ENCODE measurements at places on chromosomes 1 and 21.

DNA sequence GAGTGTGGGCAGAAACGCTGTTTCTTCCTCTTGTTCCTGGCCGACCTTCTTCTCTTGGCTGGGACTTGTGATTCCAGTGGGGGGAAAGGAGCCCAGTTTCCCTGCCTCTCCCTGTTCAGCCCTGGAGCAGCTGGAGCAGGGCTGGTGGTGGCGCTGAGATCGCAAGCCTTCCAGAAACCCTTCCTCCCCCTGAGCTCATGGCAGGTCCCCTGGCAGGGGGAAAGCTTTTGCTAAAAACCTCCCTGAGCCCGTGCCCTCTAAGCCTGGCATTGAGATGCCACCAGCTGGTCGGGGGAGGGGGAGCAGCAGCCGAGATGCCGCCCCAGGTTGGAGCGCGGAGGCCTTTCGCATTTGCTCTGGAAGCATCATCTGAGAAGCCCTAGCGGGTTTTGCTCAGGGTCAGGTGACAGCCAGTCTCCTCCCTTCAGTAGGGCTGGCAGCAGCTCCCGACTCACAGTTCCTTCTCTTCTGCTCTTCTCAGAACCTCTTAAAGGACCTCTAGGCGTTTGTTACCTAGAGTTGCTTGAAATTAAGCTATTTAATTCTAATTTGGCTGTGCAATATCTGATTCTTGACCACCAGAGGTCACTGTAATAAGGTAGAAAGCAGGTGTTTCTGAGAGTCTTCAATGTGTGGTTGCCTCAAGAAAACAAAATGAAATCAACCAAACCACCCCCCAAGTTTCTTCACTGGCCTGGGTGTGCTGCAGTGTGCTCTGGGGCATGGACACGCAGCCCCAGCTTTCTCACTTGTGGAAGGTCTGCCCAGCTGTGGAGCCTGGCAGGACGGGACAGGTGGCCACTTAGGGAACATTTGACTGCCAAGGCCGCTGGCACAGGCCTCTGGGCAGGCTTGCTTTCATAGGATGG is 257.3 kb downstream of the CAMTA1 start:
- peak; percentile 36 for DNase-seq

DNA sequence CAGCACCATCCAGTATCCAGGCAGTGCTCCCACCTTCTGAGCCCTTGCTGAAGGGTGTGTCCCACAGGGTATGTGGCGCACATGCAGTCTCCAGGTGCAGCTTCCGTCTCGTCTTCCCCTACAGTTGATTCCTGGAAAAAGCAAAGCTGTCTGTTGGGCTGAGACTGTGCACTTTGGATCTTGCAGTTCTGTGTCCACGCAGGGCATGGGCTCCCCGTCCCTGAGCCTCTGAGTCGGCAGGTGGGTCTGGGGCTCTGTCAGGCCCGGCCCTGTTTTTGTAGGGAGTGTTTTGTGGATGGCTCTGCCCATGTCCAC is 32.8 kb downstream of the SNAP47 start:
- no peak for DNase-seq

- no peak for DNase-seq
Measured at GRCh38 chr1:232865102-232865931, 60.1 kb downstream of the MAP10 start.

GRCh38 chr1:238264951-238265350 is 374.2 kb upstream of the ZP4 start:
- DNase-seq = no peak

- peak; percentile 86 for DNase-seq
Measured at GRCh38 chr1:7223334-7224080, 438.3 kb downstream of the CAMTA1 start.

GRCh38 chr21:32329776-32330175 is 31.1 kb downstream of the MRAP start:
- no peak for DNase-seq

DNA sequence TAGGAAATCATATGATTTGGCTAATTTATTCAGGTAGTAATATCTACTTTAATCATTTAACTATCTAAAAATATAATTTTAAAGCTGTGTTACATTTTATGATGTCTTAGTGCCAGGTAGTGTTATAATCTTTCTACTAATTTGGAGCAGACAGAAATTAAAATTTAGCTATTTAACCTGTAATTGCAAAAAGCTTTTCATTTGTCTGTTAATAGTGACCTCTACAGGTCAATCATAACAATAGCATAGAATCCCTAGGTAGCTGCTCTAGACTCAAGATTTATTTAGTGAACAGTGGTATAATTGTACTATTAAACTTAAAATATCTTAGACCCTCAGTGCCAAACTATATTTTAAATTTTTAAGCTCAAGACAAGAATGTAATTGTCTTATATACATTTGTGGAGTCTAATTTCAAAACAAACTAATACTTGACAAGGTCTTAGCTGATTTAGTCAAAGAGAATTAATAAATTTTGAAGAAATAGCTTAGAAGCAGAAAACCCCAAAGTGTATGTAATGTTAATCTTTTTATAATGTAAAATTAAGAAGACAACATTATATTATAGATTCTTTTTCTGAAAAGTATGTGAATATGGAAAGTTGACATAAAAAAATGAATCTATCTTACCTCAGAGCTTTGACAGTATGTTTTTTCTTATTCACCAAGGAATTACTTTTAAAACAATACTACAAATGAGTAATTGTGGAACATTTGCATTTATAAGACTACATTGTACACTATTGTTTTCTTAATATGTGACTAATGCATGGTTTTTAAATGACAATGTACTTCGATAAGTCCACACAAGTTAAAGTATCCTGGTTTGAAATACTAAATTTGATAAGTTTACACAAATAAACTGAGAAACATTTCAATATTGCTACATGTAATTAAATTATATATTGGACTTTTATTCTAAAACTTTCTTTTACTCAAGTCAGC is 64.1 kb upstream of the RNPC3 start:
- DNase-seq = peak; percentile 17

DNA sequence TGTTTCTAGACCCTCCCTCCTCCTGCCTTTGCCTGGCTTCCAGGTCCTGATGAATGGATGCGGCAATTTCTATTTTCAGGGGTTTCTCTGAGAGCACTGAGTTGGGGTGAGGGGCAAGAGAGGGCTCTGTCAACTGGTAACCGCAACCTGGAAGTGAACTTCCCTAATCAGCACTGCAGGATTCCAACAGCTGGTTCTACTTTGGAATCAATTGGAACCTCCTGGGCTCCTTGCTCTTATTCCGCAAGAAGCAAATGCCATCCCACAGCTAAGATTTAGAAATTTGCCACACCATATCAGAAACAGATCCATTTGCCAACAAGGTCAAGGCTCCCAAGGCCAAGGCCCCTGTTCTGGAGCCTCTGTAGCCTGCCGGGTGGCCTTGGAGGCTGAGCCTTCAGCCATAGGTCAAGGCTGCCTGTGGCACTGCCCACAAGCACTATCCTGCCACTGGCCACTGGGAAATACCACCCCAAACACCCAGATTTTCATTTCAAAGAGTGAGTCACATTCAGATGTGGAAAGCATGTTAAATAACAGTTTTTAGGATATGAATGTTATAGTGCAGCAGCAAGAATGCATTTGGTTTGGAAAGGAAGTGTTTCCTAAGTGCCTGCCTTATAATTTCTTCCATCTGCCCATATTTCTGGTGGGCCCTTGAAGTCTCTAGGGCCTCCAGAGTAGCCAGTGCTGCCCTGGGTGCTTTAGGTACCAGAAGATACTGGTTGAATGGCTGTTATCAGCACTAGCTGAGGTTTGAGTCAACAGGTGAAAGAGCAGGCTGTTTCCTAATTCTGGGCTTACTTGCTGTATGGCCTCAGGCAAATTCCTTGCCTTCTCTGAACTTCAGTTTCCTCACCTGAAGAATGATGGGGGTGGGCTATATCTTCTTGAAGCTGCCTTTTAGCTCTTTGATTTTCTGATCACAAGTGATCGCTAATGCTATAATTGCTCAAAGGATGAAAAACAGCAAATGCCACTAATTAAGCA is 56.3 kb upstream of the JUN start:
- peak; percentile 86 for DNase-seq

DNA sequence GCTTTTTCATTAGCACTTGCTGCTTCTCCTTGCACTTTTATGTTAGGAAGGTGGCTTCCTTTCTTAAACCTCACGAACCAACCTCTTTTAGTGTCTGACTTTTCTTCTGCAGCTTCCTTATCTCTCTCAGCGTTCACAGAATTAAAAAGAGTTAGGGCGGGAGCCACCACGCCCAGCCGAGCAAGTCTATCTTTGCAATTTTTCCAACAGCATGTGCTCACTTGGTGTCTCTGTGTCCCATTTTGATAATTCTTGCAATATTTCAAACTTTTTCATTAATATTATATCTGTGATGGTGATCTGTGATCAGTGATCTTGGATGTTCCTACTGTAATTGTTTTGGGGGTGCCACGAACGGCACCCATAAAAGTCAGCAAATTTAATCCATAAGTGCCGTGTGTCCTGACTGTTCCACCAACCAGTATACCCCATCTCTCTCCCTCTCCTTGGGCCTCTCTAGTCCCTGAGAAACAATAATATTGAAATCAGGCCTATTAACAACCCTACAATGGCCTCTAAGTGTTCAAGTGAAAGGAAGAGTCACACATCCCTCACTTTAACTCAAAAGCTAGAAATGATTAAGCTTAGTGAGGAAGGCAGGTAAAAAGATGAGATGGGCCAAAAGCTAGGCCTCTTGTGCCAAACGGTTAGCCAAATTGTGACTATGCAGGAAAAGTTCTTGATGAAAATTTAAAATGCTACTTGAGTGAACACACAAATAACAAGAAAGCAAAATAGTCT is 15.9 kb upstream of the ITPKB start:
- DNase-seq = no peak

DNA sequence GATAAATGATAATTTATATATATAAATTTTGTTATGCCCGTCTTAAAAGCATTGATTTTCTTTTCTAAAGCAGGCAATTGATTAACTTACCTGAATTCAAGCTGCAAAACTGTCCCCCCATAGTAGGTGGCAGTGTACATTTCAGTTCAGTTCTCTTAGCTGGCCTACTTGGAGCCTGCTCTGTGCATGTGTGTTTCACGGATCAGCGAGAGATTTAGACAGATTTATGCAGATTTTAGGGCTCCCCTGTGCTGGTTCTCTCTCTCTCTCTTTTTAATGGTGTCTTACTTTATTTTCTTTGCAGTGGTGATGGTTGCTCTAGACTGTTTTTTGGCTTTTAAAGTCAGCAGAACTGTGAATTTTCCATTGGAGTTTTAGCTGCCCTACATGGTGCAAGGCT is 30.7 kb downstream of the CLIC4 start:
- no peak for DNase-seq

DNA sequence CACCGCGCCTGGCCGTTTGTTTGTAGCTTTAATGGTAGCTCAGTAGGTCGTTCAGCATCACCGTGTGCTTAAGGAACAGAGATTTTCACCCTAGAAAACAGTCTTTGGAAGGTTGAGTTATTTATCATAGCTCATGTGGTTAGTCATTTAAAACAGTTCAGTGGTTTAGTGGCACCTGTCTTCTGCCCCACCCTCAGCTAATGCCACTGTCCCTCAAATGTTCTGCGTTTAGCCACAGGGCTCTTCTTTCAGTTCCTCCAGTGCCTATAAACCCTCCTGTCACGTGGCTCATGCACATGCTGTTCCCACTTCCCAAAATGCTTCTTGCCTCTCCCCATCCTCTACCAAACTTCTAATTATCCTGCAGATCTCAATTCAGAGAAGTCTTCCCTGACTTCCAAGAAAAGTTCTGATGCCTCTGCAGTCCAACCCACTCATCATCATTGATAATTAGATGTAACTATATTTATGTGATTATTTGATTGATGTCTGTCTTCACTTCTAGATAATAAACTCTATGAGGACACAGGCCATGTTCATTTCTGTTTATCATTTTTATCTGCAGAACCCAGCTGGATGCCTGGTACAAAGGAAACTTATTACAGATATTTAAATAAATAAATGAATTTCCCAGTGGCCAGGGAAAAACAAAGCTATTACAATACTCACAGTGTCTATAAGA is 14.4 kb upstream of the DIPK1A start:
- DNase-seq = no peak

- DNase-seq = peak; percentile 27
Measured at GRCh38 chr1:211876851-211877590, 46.5 kb upstream of the LPGAT1 start.

DNA sequence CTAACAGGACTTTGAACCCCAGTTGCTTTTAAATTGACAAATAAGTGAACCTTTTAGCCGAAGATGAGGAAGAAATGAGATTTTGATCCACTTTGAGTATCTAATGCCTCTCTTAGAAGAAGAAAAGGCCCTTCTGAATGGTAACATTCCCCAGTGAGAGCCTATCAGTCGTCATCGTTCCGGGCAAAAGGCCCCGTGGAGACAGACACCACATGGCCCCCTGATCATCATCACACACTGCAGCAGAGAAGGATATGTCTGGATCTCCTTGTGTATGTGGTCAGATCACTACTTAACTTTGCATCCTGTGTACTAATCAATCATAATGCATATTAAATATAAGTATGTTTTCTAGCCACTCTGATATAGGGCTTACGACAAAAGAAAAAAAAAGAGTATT is 87.3 kb upstream of the SMYD2 start:
- no peak for DNase-seq

GRCh38 chr1:183243161-183244050 is 57.3 kb downstream of the LAMC2 start:
- peak; percentile 87 for DNase-seq

DNA sequence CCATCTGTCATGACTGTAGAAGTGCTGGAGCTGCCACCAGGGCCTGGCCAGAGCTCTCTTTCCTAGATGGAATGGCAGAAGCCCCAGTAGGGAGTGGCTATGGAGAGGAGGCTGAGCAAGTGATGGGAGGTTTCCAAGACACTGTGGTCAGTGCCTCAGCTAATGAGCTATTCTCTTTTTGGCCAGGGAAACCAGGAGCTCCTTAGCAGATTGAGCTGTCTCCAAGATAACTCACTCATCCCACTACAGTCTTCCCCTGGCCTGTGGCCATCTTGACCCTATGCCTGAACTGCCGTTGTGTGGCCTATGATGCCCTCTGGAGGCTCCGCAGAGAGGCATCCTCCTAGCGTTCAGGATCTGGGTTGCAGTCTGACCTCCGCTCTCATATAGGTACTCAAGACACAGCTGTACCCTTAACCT is 60.5 kb downstream of the ERI3 start:
- DNase-seq = peak; percentile 97

- DNase-seq = no peak
Measured at GRCh38 chr1:159913451-159914192, 11.7 kb downstream of the TAGLN2 start.

GRCh38 chr1:14849038-14849437 is 250.6 kb downstream of the KAZN start:
- peak; percentile 42 for DNase-seq

GRCh38 chr1:169894424-169895145 is 889 bp upstream of the SCYL3 start:
- no peak for DNase-seq

- no peak for DNase-seq
Measured at GRCh38 chr1:209756615-209757445, 977 bp downstream of the TRAF3IP3 start.

GRCh38 chr1:185961664-185962063 is 227.5 kb downstream of the HMCN1 start:
- peak; percentile 57 for DNase-seq

GRCh38 chr1:199041173-199041914 is 402.5 kb downstream of the PTPRC start:
- no peak for DNase-seq

GRCh38 chr1:209896346-209896745 is 41.7 kb upstream of the SYT14 start:
- peak; percentile 36 for DNase-seq

All from AG10803 (cell line).